ENCODE measurements at places on chromosomes 2 and 18.

- H3K4me1 ChIP-seq, result no peaks in the 10 kb centered on the region
- no peak overlapping the region for H3K4me3 ChIP-seq
- no peaks in the 10 kb centered on the region for H3K27me3 ChIP-seq
- no peak overlapping the region for H3K27ac ChIP-seq
- DNase-seq, result no peak
Observed at GRCh38 chr2:72513011-72513410, 312.8 kb downstream of the EXOC6B start.

DNA sequence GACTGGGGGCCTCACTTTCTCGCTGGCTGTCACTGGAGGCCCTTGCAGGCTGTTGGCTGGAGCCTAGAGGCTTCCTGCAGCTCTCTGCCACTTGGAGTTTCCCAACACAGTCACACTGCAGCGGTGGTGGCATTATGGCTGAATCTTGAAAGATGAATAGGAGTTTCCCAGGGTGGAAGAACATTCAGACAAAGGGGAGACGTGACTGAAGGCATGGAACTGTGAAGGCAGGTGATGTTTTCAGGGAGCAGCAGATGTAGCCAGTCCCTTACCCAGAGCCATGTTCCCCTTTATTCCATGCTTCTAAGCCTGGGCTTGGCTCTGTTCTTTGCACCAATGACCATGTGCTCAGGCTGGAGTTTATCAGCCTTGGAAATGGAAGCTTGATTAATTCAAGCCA is 106.7 kb upstream of the BOD1L2 start:
- no peaks in the 10 kb centered on the region for H3K27me3 ChIP-seq
- no peaks in the 10 kb centered on the region for H3K36me3 ChIP-seq
- H3K4me3 ChIP-seq, result no peak overlapping the region
- H3K4me1 ChIP-seq, result no peaks in the 10 kb centered on the region
- DNase-seq, result no peak

- no peaks in the 10 kb centered on the region for H3K27me3 ChIP-seq
- H3K4me1 ChIP-seq, result no peaks in the 10 kb centered on the region
- no peaks in the 10 kb centered on the region for H3K36me3 ChIP-seq
- H3K4me3 ChIP-seq, result no peak overlapping the region
- H3K27ac ChIP-seq, result no peak overlapping the region
- DNase-seq, result no peak
Observed at GRCh38 chr2:154914561-154914960, 216.1 kb downstream of the KCNJ3 start.

- H3K4me1 ChIP-seq, result peaks cover 32% of the 10 kb centered on the region
- H3K27me3 ChIP-seq, result no peaks in the 10 kb centered on the region
- H3K36me3 ChIP-seq, result no peaks in the 10 kb centered on the region
- no peak for DNase-seq
Observed at GRCh38 chr2:110113961-110114591, 1.5 kb downstream of the MALL start.

DNA sequence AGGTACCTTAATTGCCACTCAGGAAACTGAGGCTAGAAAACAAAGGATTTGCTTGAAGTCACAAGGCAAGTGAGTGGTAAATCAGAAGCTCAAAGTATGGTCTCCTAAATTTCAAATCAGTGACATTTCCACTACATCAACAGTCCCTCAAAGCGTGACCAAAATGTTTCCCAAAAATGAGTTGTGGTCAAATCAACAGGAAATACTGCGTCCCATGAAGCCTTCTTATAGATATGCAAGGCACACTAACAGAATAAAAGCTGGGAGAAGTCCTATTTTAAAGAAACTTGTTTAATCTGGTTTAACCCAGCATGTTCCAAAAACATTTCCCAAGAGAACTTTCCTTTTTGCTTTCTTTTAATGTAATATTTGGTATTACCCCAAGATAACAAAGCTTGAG is 249.4 kb downstream of the EXOC6B start:
- H3K27me3 ChIP-seq, result no peaks in the 10 kb centered on the region
- H3K4me3 ChIP-seq, result no peak overlapping the region
- H3K4me1 ChIP-seq, result no peaks in the 10 kb centered on the region

GRCh38 chr2:129907256-129907998 is 72.0 kb upstream of the RAB6C start:
- no peak overlapping the region for H3K27ac ChIP-seq
- no peaks in the 10 kb centered on the region for H3K4me1 ChIP-seq
- H3K36me3 ChIP-seq, result no peaks in the 10 kb centered on the region
- no peak overlapping the region for H3K4me3 ChIP-seq
- H3K27me3 ChIP-seq, result no peaks in the 10 kb centered on the region

DNA sequence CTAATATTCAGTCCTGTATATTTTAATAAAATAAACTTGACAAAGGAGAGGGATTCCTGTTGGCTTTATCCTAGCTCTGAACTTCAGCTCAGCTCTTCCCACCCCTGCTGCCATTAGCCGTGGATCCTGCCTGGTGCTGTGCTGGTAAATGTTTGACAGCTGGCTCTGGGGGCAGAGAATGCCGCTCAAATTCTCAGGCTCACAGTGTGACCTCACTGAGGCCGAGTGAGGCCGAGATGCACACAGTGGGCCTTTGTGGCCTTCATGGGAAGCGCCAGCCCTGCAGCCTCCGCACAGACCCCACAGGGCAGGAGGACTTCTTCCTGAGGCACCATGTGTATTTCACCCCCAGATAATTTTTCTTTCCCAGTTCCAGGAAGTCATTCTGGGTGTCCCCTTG is 16.5 kb upstream of the FAHD2A start:
- H3K27ac ChIP-seq, result no peak overlapping the region
- no peaks in the 10 kb centered on the region for H3K27me3 ChIP-seq
- no peak overlapping the region for H3K4me3 ChIP-seq
- no peaks in the 10 kb centered on the region for H3K36me3 ChIP-seq
- no peak for DNase-seq

DNA sequence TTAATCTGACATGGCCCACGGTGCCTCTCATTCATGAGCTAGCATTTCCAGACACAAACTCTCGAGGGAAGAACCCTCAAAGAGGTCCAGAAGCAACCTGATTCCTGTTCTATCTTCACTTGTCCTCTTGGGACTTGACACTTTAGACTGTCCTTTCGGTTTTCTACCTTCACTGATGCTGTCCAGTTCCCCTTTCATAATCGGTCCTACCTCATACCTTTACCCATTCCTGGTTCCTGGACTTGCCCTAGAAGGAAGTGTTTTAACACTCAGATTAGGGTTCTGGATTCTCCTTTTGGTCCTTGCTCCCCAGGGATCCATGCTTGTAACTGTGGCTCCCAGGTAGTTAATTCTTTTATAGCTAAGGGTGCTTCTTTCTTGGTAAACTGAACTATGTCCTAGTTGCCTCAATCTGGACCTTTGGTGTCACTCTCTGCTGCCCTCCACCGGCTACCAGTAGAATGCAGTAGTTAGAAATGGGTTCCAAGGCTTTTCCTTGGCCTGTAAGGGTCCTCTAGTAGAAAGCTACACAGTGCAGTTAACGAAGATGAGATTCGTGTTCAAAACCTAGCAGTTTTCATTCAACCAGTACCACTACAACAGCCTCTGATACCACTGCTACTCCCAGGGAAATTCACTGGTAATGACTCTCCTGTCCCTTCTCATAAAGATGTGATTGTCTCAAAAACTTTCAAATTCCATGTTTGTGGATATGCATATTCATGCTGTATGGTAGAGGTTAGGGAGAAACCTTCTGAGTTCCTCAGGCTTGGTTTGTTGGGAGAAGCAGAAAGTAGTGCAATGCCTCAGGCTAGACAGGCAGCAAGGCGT is 178.1 kb upstream of the CYP26B1 start:
- H3K27ac ChIP-seq, result no peak overlapping the region
- H3K4me3 ChIP-seq, result no peak overlapping the region
- no peaks in the 10 kb centered on the region for H3K27me3 ChIP-seq
- no peaks in the 10 kb centered on the region for H3K4me1 ChIP-seq
- DNase-seq, result no peak
- H3K36me3 ChIP-seq, result no peaks in the 10 kb centered on the region

DNA sequence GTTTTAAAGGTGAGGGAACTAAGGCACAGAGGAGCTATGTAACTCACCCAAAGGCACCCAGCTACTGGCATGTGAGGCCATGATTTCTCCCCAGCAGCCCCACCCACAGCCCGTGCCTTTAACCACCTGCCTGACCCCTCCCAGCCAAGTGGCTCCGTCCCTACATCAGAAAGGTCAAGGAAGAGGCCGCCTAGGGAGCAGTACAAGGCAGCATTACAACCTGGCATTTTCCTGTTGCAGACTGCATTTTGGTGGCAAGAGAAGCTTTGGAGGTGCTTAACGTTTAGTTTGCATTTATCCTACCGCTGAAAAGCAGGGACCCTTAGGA is 17.5 kb downstream of the STEAP3 start:
- peaks cover 13% of the 10 kb centered on the region for H3K4me1 ChIP-seq
- no peaks in the 10 kb centered on the region for H3K36me3 ChIP-seq
- H3K27ac ChIP-seq, result no peak overlapping the region
- no peak for DNase-seq
- no peak overlapping the region for H3K4me3 ChIP-seq

DNA sequence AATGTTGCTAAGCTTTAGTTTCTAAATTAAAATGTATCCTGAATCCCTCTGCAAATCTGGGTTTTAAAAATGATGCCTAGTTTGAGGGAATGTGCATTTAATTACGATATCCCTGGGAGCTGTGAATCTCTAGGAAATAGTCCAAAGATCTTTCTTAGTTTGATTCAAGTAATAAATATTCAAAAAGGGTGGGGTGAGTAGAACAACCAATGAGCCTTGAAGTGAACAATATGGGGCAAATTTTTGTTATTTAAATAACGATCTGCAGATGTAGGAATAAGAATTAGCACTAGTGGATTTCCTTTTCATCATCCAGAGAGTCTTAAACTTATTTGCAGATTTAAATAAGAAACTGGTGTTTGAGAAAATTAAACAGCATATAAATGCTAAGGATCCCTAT is 106.3 kb downstream of the ACVR1 start:
- no peak for DNase-seq
- H3K4me1 ChIP-seq, result no peaks in the 10 kb centered on the region
- no peaks in the 10 kb centered on the region for H3K36me3 ChIP-seq
- no peaks in the 10 kb centered on the region for H3K27me3 ChIP-seq

DNA sequence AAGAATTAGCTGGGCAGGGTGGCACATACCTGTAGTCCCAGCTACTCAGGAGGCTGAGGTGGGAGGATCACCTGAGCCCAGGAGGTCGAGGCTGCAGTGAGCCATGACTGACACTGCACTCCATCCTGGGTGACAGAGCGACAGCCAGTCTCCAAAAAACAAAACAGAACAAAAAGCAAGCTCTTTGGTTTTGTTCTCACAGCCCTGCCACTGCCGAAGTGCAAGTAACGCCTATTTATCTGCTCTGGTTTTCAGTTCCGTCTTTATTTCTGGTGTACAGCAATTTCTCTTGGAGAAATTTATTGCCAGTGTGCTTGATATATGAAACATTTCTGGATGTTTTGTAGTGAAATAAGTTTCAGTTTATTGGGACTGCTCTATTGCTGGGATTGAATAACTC is 61.9 kb downstream of the RAB10 start:
- H3K27ac ChIP-seq, result no peak overlapping the region
- DNase-seq, result no peak
- peaks cover 8% of the 10 kb centered on the region for H3K4me1 ChIP-seq
- no peaks in the 10 kb centered on the region for H3K27me3 ChIP-seq
- peaks cover 11% of the 10 kb centered on the region for H3K36me3 ChIP-seq

GRCh38 chr18:52953387-52953786 is 613.4 kb downstream of the DCC start:
- DNase-seq, result no peak
- no peak overlapping the region for H3K4me3 ChIP-seq
- H3K27ac ChIP-seq, result no peak overlapping the region
- H3K4me1 ChIP-seq, result no peaks in the 10 kb centered on the region
- H3K36me3 ChIP-seq, result no peaks in the 10 kb centered on the region
